ENCODE measurements at places on chromosomes 3 and 15. TPM values are rescaled to one million over a fixed set of nuclear protein-coding genes. Genes with fewer than 3 reads are reported as not detected.

- no peak for DNase-seq
These were observed 92.9 kb downstream of the GPR156 start for GRCh38 chr3:120192159-120192558.

GRCh38 chr3:155382396-155383042, 89.0 kb upstream of the STRIT1 start:
- DNase-seq = peak; percentile 82

DNA sequence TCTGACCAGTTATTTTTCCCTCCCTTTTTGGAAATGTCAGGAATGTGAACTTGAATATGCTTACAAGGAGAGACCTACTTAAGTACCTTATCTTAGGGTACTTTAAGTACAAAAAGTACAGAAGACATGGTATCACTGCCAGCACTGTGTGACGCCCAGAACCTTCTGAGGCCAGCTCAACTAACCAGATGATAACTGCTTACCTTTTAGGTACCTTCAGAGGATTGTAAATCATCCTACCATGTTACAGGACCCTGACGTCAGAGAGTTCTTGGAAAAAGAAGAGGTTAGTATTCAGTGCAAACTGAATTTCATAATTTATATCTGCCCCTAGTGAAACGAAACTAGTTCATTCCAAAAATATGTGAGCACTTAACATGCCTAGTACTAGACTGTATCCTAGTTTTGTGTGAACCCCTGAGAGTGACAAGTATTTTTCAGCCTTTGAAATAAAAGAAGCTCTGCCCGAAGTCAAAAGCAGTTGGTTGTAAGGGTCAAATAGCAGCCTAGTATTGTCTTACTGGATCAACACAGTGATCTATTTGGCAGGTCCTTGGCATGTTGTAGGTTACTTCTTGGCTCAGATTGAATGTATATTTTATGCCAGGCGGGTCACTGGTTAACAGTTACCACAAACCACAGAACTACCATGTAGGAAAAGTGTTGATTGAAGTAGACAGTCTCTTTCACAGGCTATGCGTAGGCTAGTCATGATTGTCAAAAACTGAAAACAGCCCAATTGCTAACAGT, 23.8 kb upstream of the SNX22 start:
- DNase-seq = no peak

DNA sequence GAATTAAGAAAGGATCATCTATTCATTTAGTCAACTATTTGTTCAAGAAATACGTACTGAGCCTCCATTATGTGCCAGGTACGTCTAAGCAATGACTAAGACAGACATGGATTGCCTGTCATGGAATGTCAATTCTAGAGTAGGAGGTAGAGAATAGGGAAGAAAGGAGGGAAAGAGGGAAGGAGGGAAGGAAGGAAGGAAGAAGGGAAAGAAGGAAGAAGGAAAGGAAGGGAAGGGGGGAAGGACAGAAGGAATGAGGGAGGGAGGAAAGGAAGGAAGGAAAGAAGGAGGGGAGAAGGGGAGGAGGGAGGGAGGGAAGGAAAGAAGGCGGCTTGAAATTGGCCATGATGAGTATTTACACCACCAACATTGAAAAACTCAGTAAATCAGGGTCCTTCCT, 39.3 kb upstream of the RFTN1 start:
- no peak for DNase-seq

LRTM1 gene
- total RNA-seq = not detected

DNA sequence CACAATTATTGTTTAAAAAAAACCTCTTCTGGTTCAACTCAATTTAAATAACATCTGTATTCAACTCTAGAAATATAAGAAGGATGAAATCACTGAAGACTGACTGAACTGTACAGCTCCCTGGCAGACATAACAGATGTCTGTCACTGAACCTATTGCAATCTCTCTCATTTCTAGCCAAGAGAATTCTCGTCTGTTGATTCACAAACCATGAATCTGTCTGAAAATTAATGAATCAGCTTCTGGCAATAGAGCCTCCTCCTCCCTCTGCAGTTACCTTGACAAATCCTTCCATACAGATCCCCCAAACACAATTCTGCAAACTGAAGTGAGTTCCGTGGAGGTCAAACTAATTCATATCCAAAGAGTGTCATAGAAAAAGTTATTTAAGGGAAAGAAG, 561.4 kb downstream of the PYDC2 start:
- no peak for DNase-seq
